ENCODE measurements at places on chromosomes 12 and 14. TPM values are rescaled to one million over a fixed set of nuclear protein-coding genes. Genes with fewer than 3 reads are reported as not detected.
A peak's percentile ranks its signal among the peaks of the same experiment; 100 is the strongest.

The CDKL1 gene
- 6.5 TPM for total RNA-seq

The PLA2G1B gene
- total RNA-seq, result not detected

The C1R gene
- total RNA-seq, result 0.86 TPM

The PTPRB gene
- not detected for total RNA-seq

The MCRS1 gene
- 77.0 TPM for total RNA-seq

The WIF1 gene
- not detected for total RNA-seq

The OVCH1 gene
- total RNA-seq, result not detected

The SLCO1B3 gene
- not detected for total RNA-seq

GRCh38 chr12:49336645-49337584, at the start of gene C1QL4:
Gene C1QL4 (minus strand): TSS chr12:49337188. CDS start chr12:49336477, 711 bp downstream.
- peak; percentile 81 for DNase-seq

- no peak for DNase-seq
These were observed 48.0 kb downstream of the USP15 start for GRCh38 chr12:62308201-62308600.

DNA sequence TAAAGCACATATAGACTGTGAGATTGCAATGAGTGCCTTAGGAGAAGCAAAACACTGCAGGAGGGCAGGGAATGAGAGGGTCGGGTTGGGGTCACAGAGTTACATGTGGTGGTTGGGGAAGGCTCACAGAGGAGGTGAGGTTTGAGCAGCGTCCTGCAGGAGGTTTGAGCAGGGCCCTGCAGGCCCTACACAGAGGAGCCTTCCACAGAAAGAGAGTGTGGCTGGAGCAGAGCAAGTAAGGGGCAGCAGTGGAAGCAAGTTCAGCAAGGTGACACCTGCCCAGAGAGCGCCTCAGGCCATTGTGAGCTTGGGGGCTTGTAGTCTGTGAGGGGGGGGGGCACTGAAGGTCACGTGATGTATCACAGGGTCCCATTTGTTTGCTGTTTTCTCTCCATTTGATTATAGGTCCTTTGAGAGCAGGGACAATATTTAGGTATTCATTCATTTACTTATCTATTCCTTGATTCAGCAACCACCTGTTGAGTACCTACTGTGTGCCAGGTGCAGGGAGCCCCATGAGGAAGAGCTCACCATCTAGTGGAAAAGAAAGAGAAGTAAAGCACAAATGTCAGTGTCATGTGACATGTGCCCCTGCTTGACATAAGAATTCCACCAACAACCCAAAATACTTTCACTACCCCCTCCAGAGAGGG, 56.6 kb downstream of the GALNT16 start:
- DNase-seq, result no peak

DNA sequence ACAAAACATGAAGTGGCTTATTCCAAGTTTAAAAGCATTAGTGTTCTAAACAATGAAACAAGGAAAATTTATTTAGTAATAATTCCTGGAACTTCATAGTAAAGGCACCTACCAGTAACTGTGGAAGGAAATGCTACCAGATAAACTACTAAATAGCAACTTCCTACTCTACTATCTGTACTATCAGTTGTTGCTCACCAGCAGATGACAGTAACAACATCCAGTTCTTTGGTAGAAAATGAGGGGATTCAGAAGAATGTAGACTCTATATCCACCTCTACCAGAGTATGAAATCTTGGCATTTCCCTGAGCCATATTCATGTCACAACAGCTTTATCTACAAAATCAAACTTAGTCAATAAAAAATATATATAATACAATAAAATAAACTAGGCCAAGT, 3.1 kb downstream of the ENTPD5 start:
- no peak for DNase-seq

DNA sequence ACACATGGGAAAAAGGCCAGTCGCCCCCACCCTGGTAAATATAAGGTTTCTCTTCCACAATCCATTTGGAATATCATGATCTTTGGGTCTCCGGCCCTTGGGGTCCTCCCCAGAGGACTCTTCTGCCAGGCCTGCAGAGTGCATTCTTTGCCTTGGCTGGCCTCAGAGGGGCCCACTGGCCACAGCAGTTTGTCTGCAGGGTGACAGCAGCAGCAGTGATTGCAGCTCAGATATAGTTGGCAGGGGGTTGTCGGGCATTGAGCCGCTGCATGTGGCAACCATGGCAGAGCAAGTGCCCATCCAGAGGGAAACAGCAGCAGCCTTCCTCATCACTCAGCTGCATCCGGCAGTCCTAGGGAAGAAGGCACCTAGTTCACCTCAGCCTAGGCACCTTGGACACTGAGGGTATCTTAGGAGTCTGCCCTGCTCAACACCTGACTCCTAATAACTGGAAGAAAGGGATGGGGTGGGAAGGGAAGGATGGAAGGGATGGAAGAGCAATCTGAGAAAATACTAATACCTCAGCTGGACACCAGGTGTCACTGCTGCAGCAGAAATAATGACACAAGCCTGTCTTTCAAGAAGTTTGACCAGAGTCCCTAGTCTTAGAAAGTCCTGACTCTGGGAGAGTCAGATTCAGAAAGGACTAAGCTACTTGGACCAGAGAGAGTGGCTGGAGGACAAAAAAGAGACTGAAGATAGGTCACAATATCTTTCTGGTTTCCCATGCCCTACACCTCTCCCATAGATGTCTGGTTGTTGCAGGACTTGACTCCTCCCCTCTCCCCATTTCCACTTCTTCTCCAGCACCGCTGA, 8.9 kb downstream of the AJUBA start:
- peak; percentile 46 for DNase-seq

DNA sequence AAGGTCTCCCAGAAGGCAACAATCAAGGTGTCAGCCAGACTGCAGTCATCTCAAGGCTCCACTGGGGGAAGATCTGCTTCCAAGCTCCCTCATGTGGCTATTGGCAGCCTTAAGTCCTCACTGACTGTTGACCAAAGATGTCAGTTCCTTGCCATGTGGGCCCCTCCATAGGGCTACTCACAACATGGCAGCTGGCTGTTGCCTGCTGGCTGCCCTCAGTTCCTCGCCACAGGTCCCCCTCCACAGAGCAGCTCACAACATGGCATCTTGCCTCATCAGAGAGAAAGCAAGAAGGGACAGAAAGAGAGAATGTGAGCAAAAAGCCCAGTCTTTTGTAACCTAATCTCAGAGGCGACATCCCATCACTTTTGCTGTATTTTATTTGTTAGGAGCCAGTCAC, 34.4 kb upstream of the EGLN3 start:
- no peak for DNase-seq

GRCh38 chr14:36553656-36554260, 28.7 kb downstream of the NKX2-8 start:
- DNase-seq, result no peak

DNA sequence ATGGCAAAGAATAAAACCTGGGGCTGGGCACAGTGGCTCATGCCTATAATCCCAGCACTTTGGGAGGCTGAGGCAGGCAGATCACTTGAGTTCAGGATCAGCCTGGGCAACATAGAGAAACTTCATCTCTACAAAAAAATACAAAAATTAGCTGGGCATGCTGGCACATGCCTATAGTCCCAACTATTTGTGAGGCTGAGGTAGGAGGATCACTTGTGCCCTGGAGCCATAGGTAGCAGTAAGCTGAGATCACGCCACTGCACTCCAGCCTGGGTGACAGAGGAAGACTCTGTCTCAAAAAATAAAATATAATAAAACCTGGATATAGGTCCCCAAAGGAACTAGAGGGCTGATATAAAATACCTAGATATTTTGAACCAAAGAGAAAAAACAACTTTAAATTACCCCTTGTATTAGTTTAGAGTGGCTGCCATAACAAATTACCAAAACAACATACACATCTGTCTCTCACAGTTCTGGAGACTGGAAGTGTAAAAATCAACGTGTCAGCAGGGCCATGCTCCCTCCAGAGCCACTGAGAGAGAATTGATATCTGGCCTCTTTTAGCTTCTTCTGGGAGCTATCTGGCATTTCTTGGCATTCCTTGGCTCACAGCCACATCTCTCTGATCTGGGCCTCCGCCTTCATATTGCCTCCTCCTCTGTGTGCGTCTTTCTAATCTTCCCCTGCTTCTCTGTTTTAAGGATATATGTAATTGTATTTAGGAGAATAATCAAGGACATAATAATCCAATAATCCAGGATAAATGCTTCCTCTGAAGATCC, 47.9 kb upstream of the ATF7IP start:
- DNase-seq, result no peak

- DNase-seq, result no peak
These were observed 140.3 kb downstream of the SLC6A15 start for GRCh38 chr12:84772281-84772680.

- DNase-seq, result no peak
These were observed 35.6 kb downstream of the DGLUCY start for GRCh38 chr14:91149462-91149861.

GRCh38 chr14:51860164-51860824, at the start of gene GNG2:
Gene GNG2 (plus strand): TSS chr14:51860612. CDS start chr14:51950679, 90,067 bp downstream.
- peak; percentile 87 for DNase-seq

DNA sequence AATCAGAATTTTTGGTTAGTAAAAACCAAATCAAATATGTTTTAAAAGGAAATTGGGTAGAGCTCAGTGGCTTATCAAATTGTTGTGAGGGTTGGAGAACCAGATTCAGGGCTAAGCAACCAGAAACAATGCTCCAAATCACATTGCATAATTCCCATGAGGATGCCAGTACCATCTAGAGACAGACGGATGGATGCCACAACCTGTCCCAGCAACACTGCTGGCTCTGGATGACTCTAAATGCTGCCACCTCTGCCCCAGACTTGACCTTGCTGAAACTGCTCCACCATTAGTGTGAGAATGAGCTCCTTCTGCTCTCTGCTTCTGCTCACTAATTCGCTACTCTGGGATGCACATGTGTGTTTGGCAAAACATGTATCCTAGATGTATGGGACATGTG, 43.9 kb downstream of the FRS2 start:
- no peak for DNase-seq

DNA sequence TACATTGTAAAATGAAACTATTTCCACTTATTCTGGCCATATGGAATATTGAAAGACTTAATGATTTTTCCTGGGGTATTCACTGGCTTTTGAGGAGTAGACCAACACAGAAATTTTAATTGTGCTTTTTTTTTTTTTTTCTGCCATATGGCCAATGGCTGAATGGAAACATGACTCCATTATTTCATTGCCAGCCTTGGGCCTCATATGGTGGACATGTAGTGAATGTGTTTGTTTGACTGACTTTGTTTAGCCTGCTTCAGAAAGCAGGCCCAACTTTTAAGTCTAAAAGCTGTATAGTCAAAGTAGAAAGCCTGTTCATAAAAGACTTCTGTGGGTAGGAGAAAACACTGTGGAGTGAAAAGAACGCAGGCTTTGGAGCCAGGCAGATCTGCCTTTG, 2.4 kb downstream of the GNG2 start:
- no peak for DNase-seq

DNA sequence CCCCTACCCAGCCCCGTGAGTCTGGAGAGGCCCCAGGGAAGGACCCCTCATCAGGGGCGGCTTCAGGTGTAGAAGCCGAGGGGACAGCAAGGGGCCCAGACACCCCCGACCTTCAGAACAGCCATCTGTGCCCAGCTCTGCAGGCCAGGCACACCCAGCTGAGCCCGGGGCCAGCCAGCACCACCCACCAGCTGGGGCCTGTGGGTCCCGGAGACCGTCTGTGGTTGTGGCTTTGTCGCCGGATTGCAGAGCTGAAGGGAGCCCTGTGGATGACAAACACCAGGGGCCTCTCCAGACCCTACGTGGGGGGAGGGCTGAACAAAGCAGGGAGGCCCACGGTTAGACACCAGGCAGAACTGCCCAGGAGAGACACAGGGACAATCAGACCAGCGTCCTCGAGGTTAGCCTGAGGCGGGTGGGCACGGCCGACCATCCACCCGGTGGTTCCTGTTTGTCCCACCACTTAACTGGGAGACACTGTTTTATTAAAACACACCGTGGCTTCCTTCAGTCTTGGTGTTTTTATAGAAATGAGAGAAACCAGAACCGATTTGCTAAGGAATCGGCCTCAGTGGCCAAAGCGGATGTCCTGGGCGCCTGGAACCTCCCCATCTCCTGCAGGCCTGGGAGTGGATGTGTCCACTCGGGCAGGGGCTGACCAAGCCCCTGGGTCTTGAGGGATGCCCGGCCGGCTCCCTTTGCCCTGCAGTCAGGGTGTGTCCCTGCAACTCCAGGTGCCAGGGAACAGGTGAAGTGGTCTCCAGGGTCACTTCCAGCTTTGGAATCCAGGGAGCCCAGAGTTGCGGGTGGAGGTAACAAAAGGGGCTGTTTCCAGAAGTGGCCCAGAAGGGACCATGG, 10.0 kb downstream of the C14orf180 start:
- no peak for DNase-seq

DNA sequence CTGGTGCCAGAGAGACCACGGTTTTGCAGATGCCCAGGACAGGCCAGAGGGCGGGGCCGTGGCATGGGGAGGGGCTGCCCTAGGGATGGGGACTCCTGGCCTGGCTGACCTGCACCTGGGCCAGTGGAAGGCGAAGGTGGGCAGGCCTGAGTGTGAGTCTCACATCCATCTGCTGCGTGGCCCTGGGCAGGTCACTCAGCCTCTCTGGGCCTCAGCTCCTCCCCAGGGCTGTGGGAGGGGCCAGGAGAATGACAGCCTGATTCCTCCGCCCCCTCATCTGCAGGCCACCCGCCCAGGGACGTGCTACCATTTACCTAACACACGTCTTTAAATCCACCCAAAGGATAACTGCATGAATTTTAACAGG, 90.9 kb downstream of the GALNT9 start:
- DNase-seq, result no peak

DNA sequence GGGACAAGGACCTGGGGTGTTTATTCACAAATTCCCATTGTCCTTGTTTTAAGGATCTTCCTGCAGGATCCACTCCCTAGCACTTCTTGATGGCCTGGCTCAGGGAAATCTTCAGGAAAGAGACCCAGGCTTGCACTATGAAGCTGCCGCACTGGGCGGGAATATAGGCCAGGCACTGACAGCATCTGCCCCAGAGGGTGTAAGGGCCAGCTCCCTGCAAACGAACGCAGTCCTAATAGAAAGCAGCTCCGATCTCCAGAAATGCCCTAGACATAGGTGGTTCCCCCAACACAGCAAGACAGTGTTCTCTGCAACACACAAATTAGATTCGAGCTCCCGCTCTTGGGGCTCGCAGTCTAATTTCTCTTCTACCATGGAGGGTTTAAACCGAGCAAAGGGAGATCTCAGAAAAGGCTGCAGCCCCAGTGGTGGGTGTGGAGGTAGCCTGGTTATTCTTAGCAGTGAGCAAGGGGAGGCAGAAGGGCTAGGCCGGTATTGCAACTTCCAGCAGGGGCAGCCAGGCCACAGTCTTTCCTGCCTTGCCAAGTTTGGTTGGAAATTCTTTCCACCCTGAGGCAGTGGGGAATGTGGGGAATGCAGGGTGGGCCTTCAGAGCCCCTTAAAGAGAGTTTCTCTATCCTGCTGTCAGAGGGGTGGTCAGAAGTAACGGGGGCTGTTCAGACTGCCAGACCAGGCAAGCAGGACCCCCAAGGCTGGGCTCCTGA, 16.1 kb upstream of the WSCD2 start:
- DNase-seq, result no peak
